ENCODE measurements at places on chromosomes 2 and 18.
A peak's percentile ranks its signal among the peaks of the same experiment; 100 is the strongest.

- DNase-seq: no peak
- H3K27ac ChIP-seq: no peak overlapping the region
- H3K36me3 ChIP-seq: peaks cover 70% of the 10 kb centered on the region
- no peaks in the 10 kb centered on the region for H3K27me3 ChIP-seq
- H3K4me1 ChIP-seq: no peaks in the 10 kb centered on the region
Observed at GRCh38 chr2:84443477-84443876, 15.6 kb downstream of the SUCLG1 start.

- no peaks in the 10 kb centered on the region for H3K4me1 ChIP-seq
- DNase-seq: no peak
- H3K36me3 ChIP-seq: no peaks in the 10 kb centered on the region
- H3K4me3 ChIP-seq: no peak overlapping the region
Observed at GRCh38 chr2:195559431-195559914, 97.6 kb upstream of the SLC39A10 start.

DNA sequence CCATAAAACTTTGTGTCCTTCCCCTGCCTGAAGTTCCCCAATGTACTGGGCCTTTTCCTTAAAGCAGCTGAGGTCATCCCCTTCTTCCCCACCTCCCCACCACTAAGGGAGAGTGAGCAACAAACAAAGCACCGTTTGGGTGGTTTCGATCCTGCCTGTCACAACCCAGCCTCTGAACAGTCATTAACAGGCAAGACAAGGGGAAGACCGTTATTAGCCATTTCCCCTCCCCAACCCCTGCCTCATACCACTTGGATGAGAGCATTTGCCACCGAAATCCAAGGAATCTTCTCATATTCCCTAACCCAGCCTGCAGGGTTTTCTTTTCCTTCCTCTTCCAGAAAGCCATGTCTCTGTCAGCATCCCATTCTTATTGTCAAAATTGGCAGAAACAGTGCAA lies 65.6 kb downstream of the STRADB start:
- no peak overlapping the region for H3K27ac ChIP-seq
- H3K4me3 ChIP-seq: no peak overlapping the region
- no peaks in the 10 kb centered on the region for H3K4me1 ChIP-seq
- H3K27me3 ChIP-seq: no peaks in the 10 kb centered on the region
- DNase-seq: no peak

- DNase-seq: no peak
- no peaks in the 10 kb centered on the region for H3K27me3 ChIP-seq
- peaks cover 10% of the 10 kb centered on the region for H3K36me3 ChIP-seq
- peak overlapping the region; percentile 90 for H3K27ac ChIP-seq
Observed at GRCh38 chr18:3451989-3452749, 2.2 kb downstream of the TGIF1 start.

- no peak overlapping the region for H3K4me3 ChIP-seq
- no peak overlapping the region for H3K27ac ChIP-seq
- H3K27me3 ChIP-seq: no peaks in the 10 kb centered on the region
- H3K36me3 ChIP-seq: no peaks in the 10 kb centered on the region
- H3K4me1 ChIP-seq: no peaks in the 10 kb centered on the region
Observed at GRCh38 chr2:60634438-60634837, 81.0 kb upstream of the BCL11A start.

- H3K27ac ChIP-seq: no peak overlapping the region
- peaks cover 3% of the 10 kb centered on the region for H3K36me3 ChIP-seq
- no peak for DNase-seq
- no peaks in the 10 kb centered on the region for H3K27me3 ChIP-seq
- H3K4me1 ChIP-seq: peaks cover 6% of the 10 kb centered on the region
Observed at GRCh38 chr2:102783506-102784183, 21.8 kb downstream of the TMEM182 start.

DNA sequence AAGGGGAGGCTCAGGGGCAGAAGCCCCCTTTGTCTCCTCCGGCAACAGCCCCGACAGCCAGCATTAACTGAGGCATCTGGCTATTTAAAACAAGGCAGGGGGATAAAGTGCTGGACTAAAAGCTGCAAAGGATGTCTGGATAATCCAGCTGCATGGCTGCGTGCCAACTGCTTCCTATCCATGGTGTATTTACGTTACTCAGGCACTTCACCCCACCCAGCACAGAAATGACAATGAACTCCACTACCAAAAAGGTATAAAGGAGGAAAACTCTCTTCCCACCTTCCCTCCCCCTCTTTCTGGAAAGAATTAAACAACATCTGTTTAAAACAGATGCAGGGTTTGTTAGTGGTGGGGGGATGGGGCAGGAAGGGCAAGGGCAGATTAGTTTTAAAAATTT lies 82.5 kb downstream of the SPRED2 start:
- no peak overlapping the region for H3K4me3 ChIP-seq
- peak; percentile 65 for DNase-seq
- 0 out of 2 replicates have a peak, but pooled peaks cover 2% of the 10 kb centered on the region for H3K36me3 ChIP-seq
- H3K4me1 ChIP-seq: peaks cover 53% of the 10 kb centered on the region

DNA sequence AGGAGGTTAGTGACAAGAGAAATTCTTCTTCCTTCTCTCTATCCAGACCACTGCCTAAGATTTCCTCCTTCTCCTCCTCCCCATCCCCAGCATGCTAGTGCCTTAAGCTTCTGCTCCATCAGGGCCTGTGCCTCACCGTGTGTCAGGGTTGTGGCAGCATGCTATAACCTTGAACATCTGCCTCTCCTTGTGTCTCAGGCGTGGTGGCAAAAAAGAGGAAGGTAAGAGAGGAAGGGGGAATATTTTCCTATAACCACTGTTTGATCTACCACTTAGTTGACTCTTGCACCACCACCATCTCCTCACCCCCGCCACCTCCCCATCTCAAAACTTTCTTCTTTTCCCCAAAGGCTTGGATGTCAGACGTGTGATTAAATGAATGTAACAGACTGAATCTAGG lies 38.3 kb upstream of the PEX13 start:
- no peak overlapping the region for H3K4me3 ChIP-seq
- DNase-seq: no peak
- H3K36me3 ChIP-seq: peaks cover 47% of the 10 kb centered on the region
- H3K27ac ChIP-seq: no peak overlapping the region
- no peaks in the 10 kb centered on the region for H3K4me1 ChIP-seq
- H3K27me3 ChIP-seq: no peaks in the 10 kb centered on the region

GRCh38 chr2:139386401-139386800 lies 606.2 kb upstream of the NXPH2 start:
- no peaks in the 10 kb centered on the region for H3K36me3 ChIP-seq
- H3K27ac ChIP-seq: no peak overlapping the region
- no peak overlapping the region for H3K4me3 ChIP-seq
- no peaks in the 10 kb centered on the region for H3K4me1 ChIP-seq

- DNase-seq: no peak
- no peaks in the 10 kb centered on the region for H3K27me3 ChIP-seq
- H3K36me3 ChIP-seq: no peaks in the 10 kb centered on the region
- H3K4me3 ChIP-seq: no peak overlapping the region
Observed at GRCh38 chr18:69882965-69883668, 64.6 kb downstream of the CD226 start.

GRCh38 chr18:78433562-78433961 lies 546.1 kb upstream of the SALL3 start:
- H3K27me3 ChIP-seq: peaks cover 19% of the 10 kb centered on the region
- H3K4me1 ChIP-seq: no peaks in the 10 kb centered on the region
- no peak for DNase-seq
- H3K36me3 ChIP-seq: no peaks in the 10 kb centered on the region
- no peak overlapping the region for H3K27ac ChIP-seq

DNA sequence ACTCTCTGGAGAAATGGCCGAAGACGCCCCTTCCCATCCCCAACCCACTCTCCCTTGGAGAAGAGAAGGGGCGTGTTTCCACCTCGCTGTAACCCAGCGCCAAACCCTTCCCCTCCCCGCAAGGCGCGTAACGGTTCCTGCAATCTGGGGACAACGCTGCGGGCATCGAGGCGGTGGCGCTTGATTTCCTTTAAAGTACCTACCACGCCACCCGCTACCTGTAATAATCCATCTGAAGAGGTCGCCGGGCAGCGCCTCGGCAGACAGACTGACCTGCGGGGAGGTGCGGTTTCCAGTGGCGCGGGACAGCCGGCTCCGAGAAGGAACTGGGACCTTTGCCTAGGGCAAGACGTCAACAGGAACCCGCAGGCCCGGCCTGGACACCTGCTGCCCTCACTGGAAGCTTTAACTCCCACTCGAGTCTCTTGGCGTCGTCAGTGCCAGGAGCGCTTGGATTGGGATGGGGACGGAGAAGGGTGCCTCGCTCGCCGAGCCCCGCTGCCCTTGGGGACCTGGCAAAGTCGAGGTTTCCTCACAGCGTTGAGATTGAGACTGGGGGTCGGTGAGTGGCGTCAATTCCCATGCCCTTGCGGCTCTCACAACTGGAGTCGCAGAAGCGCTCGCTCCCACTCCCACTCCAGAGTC lies at the start of gene CYP1B1:
CYP1B1 (minus strand) TSS at position 645 of the 645 bp plus-strand sequence. CDS start 763 bp downstream, outside the sequence.
- H3K27me3 ChIP-seq: no peaks in the 10 kb centered on the region
- H3K4me1 ChIP-seq: peaks cover 8% of the 10 kb centered on the region
- no peak for DNase-seq
- H3K4me3 ChIP-seq: peak within 1 kb of the TSS; percentile 66

DNA sequence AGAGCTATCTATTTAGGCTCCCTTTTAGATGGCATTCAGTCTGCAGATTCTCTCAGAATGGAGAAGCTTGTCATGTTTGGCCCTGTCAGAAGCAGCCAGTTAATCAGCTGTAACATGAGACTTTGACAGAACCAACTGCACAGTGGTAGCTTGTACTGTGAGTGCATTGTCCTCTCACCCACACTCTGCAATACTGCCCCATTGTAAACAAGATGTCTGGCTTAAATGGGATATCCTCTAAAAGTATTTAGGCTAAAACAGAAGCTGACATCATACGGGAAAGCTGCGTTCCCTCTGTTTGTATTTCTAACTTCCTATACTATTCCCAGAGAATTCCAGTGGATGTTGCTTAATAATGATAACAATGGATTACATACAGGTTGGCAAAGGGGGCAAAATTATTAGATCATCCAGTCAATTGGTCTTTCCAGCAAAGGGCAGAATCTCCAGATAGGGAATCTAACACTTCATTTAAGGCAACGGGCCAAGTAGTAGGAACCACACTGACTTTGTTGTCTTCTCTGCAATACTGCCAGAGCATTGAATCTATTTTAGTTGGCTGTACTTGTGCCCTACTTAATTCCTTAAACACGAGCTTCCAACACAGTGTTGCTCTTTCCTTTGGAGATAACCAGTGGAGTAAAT lies 15.4 kb upstream of the STAT4 start:
- no peaks in the 10 kb centered on the region for H3K27me3 ChIP-seq
- DNase-seq: peak; percentile 69

DNA sequence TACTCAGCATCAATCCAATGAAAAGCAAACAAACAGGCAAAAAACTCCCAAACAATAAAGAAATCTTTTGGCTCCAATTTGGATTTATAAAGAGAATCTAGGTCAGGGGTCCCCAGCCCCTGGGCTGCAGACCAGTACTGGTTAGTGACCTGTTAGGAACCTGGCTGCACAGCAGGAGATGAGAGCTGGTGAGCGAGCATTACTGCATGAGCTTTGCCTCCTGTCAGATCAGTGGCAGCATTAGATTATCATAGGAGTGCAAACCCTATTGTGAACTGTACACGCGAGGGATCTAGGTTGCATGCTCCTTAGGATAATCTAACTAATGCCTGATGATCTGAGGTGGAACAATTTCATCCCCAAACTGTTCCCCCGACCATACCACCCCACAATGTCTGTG lies 102.2 kb downstream of the KIAA1328 start:
- no peak overlapping the region for H3K27ac ChIP-seq
- H3K36me3 ChIP-seq: no peaks in the 10 kb centered on the region
- no peak overlapping the region for H3K4me3 ChIP-seq

- no peaks in the 10 kb centered on the region for H3K27me3 ChIP-seq
- no peak overlapping the region for H3K27ac ChIP-seq
- no peak overlapping the region for H3K4me3 ChIP-seq
- H3K4me1 ChIP-seq: no peaks in the 10 kb centered on the region
- DNase-seq: no peak
Observed at GRCh38 chr2:149612122-149612521, 24.5 kb upstream of the MMADHC start.

Data from HepG2 (cell line).